Brain pericyte (primary cell): ENCODE measurements at places on chromosomes 12 and 14.

DNA sequence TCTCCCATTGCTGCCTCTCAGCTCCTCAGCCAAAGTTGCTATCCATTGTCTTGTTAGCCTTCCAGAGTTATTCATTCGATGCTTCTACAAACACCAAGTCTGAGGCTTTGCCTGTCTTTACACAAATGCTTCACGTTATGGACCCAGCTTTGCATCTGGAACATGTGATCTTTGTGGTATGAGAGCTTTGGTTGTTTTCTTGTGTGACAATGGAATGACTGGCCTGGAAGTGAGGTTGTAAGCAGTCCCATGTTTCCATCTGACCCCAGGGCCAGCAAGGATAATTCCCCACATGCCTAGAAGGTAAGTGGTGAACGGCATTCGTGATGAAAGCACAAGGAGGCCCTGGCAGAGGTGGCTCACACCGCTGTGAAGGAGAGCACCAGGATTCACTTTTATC lies 866.7 kb upstream of the TMEM132C start:
- DNase-seq = no peak

DNA sequence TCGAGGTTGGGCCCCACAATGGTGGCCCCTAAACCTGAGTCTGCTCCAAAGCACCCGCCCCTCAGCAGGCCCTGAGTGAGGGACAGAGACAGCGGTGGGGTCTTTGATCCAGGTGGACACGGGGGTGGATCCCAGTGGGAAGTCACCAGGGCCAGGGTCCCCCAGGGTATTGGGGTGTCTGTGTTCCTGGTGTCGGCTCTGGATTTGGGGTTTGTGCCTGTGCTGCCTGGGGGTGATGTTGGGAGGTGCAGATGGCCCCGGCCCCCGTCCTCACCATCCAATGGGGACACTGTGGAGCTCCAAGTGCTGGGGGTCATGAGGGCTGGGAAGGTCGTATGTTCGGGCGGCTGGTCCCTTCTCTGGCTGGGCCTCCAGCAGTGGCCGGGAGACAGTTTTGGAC lies 354.2 kb downstream of the TMEM121 start:
- no peak for DNase-seq

DNA sequence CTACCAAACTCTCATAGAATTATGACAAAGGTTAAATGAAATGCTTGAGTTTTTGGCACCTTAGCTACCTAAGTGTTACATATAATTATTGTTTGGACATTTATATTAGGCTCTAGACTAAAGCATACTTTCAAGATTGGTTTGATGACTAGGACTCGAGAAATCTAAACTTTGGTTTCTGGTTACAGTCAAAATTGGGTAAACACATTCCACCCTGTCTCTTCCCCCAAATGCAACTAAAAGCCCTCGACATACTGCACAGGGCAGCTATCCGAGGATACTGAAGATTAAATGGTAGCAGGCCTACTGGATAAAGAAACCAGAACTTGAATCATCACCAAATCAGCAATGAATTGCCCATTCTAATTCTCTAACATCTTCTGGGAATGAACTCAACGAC lies 369.1 kb downstream of the PRKD1 start:
- no peak for DNase-seq

GRCh38 chr12:10189653-10190052 lies 10.8 kb downstream of the TMEM52B start:
- DNase-seq = no peak

DNA sequence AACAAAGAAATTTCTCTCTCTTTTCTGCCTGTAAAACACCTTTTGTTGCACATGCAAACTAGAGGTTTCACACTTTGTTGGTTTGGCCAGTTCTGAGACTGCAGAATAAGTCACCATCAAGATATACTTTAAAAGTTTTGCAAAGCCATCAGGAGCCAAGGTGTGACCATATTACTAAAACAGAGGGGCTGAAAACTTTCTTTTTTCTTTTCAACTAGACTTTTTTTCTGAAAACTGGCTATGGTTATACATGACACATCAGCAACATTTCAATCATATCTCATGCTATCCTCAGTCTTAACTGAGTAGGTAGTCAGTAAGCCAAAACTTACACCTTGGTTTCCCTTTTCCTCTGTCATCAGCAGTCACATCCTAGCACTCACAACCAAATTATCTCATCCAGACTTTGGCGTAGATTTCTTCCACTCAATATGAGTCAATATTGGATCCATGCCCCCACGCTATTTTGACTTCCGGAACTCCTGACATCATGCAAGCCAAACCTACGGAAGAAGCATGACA lies 4.1 kb upstream of the IFNG start:
- no peak for DNase-seq

GRCh38 chr12:88310069-88310468 lies 168.0 kb downstream of the TMTC3 start:
- no peak for DNase-seq

DNA sequence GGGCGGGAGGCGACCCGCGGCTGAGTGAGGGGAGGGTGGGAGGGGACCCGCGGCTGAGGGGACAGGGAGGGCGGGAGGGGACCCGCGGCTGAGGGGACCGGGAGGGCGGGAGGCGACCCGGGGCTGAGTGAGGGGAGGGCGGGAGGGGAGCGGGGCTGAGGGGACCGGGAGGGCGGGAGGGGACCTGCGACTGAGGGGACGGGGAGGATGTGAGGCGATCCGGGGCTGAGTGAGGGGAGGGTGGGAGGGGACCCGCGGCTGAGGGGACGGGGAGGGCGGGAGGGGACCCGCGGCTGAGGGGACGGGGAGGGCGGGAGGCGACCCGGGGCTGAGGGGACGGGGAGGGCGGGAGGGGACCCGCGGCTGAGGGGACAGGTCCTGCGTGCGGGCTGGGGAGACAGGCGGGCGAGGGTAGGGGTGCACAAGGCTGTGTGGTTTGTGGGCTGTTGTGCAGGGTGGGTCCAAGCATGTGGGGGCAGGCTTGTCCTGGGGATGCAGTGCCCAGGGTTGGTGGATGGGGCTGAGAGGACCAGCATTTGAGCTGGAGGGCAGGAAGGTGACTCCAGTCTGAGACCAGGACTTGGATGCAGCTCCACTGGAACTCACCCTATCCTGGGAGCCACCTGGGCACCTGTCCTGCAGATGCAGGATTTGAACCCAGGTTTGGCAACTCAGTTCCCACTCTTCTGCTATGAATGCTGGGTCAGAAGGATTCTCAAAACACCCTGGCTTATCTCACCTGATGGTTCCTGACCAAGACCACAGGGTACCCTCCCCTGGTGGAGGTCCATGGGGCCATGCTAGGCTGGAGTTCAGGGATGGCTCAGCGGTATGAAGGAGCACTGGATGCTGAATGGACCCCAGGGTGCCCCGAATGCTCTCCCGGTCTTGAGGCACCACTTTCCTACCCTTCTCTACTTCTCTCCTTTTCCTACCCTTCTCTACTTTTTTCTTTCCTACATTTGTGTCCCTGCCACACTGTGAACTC lies 9.4 kb downstream of the PLD4 start:
- DNase-seq = no peak

DNA sequence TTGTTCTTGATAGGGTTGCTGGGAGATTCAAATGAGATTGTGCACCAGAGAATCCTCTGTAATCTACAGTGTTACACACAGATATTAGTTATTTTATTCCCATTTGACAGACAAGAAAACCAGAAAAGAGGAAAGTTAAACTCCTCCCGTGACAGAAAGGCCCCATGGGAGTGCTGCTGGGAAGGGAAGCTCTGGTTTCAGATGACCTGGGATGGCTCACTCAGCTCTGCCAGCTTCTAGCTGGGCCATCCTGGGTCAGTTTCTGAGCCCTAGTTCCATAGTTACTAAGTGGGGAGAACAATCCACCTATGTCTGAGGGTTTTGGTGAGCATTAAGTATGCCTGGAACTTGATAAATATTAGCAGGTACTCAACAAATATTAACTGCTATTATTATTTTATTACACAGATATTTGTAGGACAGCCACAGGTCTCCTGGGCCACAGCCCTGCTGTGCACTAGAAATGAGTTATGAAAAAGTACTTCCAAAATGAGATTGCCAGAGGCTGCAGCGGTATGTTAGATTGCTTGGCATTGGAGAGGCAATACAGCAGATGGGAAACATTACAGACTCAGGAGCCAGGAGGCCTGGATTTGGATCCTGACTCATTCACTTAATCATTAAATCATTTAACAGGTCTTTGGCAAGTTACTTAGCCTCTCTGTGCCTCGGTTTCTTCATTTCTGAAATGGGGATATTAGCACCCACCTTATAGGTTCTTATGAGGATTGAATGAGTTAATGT lies 47.1 kb upstream of the STON2 start:
- DNase-seq = no peak

DNA sequence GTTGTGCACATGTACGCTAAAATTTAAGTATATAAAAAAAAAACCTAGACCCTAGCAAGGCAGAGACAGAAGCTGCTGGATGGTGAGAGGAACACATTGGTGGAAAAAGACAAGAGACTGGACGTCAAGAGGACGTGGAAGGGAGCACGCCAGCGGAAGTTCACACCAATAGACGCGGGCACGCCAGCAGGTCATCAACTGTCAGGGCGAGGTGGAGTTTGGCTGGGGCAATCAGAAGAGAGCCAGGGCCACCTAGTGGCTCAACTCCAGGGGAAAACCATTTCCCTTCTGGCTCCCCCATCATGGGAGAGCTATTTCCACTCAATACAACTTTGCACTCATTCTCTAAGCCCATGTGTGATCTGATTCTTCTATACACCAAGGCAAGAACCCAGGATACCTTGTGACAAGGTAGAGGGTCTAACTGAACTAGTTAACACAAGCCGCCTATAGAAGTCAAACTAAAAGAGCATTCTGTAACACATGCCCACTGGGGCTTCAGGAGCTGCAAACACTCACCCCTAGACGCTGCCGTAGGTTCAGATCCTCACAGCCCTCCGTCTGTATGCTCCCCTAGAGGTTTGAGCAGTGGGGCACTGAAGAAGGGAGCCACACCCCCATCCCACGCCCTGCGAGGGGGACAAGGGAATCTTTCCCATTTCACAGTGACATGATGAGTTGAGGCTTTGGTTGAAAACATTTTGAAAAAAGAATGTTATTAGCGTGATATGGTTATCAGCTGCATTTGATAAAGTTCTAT lies 702.7 kb downstream of the TMTC2 start:
- DNase-seq = no peak
